ENCODE measurements at places on chromosomes 6 and 20.

DNA sequence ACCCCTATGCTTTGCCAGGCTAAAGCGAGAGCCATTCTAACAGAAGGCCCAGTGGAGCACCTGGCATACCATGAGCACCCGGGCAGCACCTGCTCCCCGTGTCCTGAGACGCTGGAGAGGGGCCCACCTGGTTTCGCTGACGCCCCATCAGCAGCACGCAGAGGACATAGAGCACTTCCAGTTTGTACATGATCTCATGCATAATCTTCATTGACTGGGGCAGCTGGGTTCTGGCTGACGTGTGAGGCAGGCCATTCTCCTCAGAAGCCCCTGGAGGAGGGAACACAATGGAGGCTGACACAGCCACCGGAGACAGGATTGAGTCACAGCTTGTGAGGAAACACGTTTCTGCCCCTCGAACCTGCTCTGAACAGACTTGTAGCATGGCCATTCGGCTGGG lies 65.4 kb downstream of the MYH7B start:
- DNase-seq: peak; percentile 21

GRCh38 chr6:9039258-9039657 lies 603.9 kb upstream of the SLC35B3 start:
- DNase-seq: peak; percentile 10

DNA sequence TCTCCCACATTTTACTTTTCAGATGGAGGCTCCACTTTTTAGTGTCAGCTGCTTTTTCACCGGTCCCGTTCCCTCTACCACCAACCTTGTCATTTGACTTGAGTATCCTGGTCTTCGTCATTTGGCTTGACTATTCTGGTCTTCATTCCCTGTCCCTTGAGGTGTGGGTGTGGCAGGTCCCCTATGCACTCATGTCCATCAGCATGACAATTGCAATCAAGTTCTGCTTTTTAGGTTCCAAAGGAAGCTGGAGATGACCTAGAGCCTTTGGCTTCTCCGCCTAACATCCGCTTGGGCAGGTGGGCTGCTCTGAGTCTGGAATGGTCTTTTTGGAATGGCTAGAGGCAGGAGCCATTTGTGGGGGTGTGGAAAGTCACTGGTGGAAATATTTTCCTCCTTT lies 99.8 kb upstream of the MLN start:
- DNase-seq: no peak

GRCh38 chr6:41190791-41191190 lies 10.2 kb downstream of the TREML2 start:
- DNase-seq: no peak

DNA sequence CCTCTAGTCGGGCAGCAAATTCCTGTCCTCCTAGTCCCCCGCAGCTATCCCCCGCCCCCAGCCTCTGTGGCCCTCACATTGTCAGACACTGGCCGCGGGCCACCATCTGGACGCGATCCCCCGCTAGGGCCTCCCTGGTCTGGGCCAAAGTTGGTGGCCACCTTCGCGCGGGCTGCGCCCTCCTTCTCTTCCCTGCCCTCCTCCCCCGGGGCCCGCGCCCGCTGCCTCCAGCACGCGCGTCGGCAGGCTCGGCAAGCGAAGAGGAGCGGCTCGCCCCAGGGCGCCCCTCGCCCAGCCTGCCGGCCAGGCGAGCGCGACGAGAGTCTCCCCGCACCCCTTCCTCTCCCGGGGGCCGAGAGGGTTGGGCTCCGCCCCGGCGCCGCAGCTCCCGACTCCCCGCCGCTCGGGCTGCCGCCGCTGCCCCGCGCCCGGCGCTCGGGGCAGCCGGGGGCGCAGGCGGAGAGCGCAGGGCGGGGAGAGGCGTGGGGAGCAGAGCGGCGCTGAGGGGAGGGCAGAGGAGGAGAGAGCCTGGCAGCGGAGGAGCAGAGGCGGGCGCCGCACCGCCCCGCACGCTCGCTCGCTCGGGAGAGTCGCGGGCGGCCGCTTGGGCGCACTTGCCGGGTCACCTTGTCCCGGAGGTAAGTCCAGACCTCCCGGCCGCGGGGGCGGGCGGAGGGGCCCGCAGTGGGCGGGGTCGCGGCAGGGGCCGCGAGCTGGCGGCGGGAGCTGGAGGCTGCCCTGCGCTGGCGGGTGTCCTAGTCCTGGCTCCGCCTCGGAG lies at the start of gene SYNDIG1:
Gene SYNDIG1 (plus strand): TSS at position 514 of the 778 bp plus-strand sequence. CDS start 73,469 bp downstream, outside the sequence.
- DNase-seq: no peak
